ENCODE measurements at places on chromosomes 3 and 15. TPM values are rescaled to one million over a fixed set of nuclear protein-coding genes. Genes with fewer than 3 reads are reported as not detected.

SNX33 gene
- total RNA-seq = 28.9 TPM

CCDC54 gene
- not detected for total RNA-seq

DNA sequence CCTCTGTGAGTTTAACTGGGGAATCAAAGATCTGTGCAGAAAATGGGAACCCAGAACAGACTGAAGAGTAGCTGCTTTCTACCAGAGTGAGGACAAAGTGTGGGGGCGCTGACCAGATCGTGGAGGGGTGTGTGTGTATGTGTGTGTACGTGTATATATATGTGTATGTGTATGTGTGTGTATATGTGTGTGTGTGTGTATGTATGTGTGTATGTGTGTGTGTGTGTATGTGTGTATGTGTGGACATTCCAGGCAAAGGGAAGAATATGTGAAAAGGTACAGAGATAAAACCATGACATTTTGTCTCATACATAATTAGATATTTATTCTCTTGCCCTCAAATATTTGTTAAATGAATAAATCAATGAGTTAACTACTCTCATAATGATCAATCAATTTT, 54.9 kb upstream of the DPPA4 start:
- no peak for DNase-seq

GRCh38 chr15:63800241-63800640, 33.5 kb downstream of the HERC1 start:
- DNase-seq = no peak

DNA sequence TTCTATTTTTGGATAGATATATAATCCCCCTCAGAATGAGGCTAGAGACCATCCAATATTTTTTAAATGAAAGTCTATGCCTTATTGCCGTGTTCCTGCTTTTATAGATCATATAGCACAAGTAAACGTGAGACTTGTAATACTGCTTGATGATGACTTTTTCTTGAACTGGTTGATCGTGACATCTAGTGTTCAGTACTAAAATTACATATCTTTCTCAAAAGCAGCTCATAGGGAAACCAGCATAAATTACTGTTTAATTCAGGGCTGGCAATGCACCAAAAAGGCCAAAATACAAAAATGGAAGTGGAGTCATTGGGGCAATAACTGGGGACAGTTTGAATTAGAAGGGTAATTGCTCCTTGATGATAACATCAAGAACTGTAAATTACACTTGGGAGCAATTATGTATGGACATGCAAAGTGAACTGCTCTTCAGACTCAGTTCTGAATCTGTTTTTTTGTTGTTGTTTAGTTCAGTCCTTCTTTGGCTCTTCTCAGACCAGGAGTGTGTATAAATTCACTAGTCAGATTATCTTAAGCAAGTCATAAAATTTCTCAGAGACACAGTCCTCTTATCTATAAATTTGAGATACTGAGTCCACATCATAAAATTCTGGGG, 325.3 kb downstream of the THSD4 start:
- DNase-seq = no peak

GRCh38 chr3:108398510-108398909, 102.2 kb downstream of the HHLA2 start:
- no peak for DNase-seq

- DNase-seq = no peak
Observed at GRCh38 chr3:160804762-160805161, 48.7 kb downstream of the PPM1L start.

DNA sequence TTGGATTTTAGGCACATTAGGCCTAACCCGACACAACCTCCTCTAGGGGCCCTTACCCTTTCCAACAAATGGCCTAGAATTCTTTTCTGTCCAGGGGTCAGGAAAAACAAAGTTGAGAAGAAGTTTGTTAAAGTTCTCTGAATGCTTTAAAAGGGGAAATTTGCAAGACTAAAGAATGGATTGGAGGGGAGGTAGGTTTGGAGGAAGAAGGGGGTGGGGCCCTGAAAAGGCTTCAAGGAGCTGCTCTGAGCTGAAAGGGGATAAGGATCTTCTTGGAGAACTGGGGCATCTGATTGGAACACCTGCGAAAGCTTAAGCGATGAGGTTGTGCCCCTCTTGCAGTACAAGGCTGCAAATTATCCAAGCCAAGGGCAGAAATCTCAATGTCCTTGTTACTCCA, 3.9 kb upstream of the SENP2 start:
- DNase-seq = no peak

DNA sequence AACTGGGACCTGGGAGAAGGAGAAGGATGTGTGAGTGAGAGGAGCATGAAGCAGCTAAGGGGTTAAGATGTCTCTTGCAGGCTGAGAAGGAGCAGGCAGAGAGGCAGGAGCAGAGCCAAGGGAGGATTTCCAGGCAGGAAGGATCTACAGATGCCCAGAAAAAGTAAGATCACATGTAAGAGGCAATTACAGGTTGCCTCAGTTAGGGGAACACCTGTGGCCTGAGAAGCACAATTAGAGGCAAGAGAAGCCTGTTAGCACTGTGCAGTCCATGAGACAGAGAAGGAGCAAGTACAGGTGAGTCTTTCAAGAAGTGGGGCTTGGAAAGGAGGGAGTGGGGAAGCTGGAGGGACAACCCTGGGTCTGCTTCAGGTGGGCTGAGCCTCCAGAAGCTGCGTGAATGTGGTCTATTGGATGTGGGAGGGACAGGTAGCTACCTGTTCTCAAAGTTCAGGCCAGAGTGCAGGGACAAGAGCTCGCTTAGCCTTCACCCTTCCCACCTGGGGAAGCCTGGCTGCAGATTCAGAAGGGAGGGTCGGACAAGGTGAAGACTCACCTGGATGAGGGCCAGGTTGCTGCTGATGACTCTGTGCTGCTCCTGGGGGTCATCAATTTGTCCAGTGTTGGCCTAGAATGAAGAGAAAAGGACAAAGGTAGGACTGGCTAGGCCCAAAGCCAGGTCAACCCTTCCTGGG, 50.7 kb downstream of the SLC41A3 start:
- no peak for DNase-seq
